ENCODE measurements at places on chromosomes 4 and X. TPM values are rescaled to one million over a fixed set of nuclear protein-coding genes. Genes with fewer than 3 reads are reported as not detected.

The CCKAR gene
- polyA plus RNA-seq, result not detected

The DIPK2B gene
- 9.5 TPM for polyA plus RNA-seq

The MAP9 gene
- polyA plus RNA-seq, result 17.0 TPM

The HTR2C gene
- 1.2 TPM for polyA plus RNA-seq

The CYTL1 gene
- polyA plus RNA-seq, result 9.0 TPM

The CENPVL2 gene
- polyA plus RNA-seq, result 0.32 TPM

The RUFY3 gene
- polyA plus RNA-seq, result 180 TPM

The CXCL6 gene
- not detected for polyA plus RNA-seq

The PABPC1L2A gene
- polyA plus RNA-seq, result 0.06 TPM

The IQSEC2 gene
- polyA plus RNA-seq, result 12.3 TPM

The ETDA gene
- 0.37 TPM for polyA plus RNA-seq

The MAGEA9B gene
- polyA plus RNA-seq, result not detected

The TCEAL7 gene
- polyA plus RNA-seq, result 56.8 TPM

The AGTR2 gene
- polyA plus RNA-seq, result 195 TPM

DNA sequence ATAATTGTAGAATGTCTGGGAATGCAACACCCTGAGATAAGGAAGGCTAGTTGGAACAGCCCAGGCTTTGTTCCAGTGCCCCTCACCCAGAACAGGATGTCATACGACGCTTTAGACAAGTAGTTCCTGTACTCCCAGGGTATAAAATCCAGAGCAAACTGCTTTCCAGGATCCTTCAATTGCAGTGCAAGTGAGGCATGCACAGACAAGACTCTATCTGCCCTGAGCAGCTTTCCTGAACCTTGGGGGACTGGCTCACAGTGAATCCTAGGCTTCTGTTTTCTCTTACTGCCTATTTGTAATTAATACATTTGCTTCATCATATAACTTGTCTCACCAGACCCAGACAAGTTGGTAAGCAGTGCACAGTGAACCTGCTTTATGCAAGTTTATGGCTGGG, 48.4 kb upstream of the IL9R start:
- DNase-seq, result no peak

- DNase-seq, result no peak
Measured at GRCh38 chr4:17665346-17665745, 50.9 kb downstream of the MED28 start.

DNA sequence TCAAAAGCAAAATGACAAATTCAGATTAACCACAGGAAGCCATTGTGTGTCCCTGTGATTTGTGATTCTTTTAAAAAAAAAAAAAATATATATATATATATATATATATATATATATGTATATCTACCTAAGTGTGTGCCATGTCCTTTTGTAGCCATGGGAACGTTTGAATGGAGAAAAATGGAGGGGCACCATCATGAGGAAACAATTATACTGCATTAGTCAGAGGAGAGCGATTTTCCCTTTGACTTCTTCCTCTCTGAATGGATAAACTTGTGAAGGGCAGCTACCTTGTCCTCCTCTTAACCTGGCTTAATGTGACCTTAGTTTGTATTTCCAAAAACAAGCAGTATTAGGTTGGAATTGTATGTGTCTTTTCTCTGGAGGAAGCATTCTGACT, 23.3 kb upstream of the CBLL2 start:
- DNase-seq, result no peak

- DNase-seq, result no peak
Measured at GRCh38 chr4:3221996-3222395, 27.0 kb upstream of the MSANTD1 start.

DNA sequence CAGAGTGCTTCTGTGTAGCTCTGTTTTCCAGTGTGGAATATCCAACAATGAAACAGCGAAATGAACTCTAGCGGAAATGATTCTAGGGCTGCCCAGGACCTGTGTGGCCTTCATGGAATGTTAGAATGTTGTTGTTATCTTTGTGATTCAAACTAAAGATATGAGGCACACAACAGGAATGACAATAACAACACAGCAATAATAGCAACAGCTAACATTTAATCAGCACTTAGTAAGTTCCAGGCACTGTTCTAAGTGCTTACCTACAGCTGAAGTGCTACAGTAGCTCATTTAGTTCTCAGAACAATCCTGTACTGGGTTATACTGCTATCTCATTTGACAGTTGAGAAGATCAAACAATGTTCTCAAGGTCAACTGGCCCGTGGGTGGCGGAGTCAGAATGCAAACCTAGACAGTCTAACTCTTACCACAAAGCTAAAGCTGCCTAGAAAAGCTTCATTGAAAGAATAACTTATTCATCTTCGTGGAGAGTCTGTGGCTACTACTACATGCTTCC, 63.7 kb downstream of the MAML3 start:
- no peak for DNase-seq

DNA sequence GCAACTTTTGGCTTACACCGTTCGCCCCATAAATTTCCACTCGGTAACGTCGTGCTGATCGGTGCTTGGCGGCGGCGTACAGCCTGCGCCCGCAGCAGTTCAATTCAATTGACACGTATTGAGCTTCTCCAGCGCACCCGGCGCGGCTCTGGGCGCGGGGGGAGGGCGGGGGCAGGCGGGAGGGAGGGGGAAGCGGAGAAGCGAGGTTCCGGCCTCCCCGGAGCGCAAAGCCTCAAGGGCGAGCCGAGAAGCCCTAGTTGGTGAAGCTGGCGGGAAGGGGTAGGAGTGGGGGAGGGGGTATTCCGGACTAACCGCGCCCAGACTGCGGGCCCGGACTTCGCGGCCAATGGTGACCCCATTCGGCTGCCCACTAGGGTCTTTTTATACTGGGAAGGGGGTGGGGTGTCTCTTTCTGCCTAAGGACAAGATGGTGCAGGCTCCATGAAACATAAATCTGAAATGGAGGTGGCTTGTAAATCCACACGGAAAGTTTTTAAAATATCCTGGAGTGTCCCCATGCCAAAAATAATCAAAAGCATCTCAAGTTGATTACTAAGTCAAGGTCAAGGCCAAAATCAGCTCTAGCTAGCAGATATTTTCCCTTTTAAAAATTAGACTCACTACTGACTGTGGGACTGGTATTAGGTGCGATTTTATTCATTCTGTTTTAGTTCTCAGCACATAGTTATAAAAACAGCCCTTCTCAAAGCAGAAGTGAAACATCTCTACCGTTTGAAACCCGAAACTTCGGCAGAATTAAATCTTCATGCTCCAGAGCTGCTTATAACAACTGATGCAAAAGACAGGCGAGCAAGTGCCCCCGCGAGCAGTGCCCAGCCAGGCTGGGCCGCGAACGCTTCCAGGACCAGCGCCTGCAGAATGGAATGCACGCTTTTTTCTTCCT, 1.5 kb upstream of the BCOR start:
- no peak for DNase-seq

- DNase-seq, result no peak
Measured at GRCh38 chr4:188821500-188821899, 682.3 kb downstream of the TRIML1 start.

- DNase-seq, result no peak
Measured at GRCh38 chrX:39752815-39753214, 344.9 kb downstream of the BCOR start.

- DNase-seq, result no peak
Measured at GRCh38 chr4:74919783-74920182, 13.1 kb upstream of the PARM1 start.

DNA sequence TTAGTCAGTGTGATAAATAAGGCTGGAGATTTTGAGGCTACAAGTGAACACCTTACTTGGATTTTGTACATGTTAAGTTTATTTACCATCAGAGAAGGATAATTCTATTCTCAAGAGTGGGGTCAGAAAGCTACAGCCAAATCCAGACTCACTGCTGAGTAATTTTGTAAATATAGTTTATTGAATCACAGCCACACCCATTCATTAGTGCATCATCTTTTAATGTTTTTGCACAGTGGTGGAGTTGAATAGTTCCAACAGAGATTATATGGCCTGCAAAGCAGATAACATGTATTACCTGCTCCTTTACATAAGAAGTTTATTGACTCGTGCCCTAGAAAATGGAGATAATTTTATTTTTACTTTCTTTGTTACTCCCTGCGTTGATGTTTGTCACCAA, 60.4 kb downstream of the PCDH18 start:
- DNase-seq, result no peak

- DNase-seq, result no peak
Measured at GRCh38 chr4:7785017-7785416, 154.6 kb downstream of the AFAP1 start.

DNA sequence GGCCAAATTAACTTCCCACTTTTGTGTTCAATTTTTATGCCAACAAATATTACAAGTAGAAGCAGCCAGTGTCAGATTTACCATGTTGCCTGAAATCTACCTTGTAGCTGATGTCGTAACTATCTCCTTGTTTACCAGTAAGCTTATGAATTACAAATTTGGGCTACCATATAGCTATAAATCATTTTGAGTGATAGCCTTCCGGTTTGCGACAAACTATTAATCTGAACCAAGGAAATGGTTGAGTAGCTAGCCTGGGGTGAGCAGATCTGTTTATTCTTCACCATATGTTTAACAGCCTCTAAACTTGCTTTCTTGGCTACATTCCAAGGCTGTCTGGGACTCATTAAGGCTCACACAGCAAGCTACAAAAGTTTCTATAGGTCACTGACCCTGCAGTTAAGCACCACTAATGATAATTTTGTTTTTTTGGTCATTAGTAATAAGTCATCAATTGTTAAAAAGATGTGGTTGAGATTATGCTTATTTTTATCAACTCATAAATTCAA, 218.7 kb upstream of the SPOCK3 start:
- no peak for DNase-seq

- no peak for DNase-seq
Measured at GRCh38 chr4:62544428-62544827, 1344.3 kb downstream of the ADGRL3 start.

DNA sequence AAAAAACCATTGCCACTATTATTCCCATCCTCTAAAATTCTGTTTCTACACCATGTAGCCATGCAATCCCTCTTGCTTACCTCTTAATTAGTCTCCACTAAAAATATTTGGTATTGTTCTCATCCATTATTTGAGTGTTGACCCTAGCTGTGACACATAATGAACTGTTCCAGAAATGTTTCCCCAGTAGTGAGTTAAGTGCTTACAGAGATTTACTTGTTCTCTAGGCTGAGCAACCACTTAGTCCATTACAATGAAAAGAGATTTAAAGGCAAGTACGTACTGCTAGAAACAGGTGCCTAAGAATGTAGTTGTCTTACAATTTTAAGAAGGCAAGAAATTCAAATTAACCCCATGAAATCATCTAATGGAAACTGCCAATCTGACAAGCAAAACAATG, 112.7 kb upstream of the PTPN13 start:
- DNase-seq, result no peak

DNA sequence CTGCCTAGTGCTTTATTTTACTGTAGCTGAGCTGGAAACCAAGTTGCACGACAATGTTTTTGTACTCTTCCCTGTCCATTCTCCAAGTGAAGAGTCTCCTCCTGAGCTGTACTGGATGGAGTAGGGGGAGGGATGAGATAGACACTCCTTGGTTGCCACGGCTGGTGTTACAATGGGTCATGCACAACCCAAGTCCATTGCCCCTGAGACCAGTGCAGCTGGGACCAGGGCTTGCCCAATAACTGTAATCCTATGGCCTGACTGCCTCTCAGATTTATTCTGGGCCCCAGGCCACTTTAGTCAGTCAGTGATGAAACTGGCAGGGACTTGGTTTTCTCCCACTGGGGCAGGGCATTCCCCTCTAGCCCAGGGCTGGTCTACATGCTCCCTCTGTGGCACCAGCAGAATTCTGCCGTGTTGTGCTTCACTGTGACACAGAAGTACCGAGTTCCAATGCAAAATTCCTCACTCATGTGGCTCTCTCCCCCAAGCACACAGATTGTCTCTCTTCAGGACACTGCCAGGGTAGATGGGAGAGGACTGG, 203.3 kb upstream of the PCDH18 start:
- DNase-seq, result no peak

- DNase-seq, result no peak
Measured at GRCh38 chrX:79170476-79171035, 26.1 kb downstream of the GPR174 start.

- DNase-seq, result no peak
Measured at GRCh38 chr4:176849076-176849475, 56.4 kb upstream of the VEGFC start.

GRCh38 chr4:123093236-123093635, 170.8 kb upstream of the NUDT6 start:
- DNase-seq, result no peak

GRCh38 chr4:180953572-180953971, 1289.6 kb upstream of the TENM3 start:
- no peak for DNase-seq

- DNase-seq, result peak; percentile 22
Measured at GRCh38 chr4:75916091-75916661, 13.9 kb upstream of the PPEF2 start.

DNA sequence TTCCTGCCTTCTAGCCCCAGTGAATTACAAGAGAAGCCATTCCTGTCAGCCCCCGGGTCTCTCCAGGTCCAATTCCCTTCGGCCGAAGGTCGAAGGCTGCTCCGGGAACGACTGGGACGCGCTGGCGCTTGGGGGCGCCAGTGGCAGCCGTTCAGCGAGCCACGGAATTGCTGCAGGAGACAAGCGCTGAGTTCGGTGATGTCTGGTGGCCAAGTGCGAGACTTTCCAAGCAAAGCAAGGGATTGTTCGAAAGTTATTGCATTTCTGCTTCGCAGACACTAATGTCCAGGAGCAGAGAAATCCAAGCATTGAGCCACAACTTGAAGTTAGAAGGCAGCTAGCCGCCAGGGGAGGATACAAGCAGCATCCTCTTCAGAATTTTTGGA, 1.1 kb upstream of the DKK2 start:
- no peak for DNase-seq

- no peak for DNase-seq
Measured at GRCh38 chr4:156778606-156779005, 193.0 kb downstream of the PDGFC start.

DNA sequence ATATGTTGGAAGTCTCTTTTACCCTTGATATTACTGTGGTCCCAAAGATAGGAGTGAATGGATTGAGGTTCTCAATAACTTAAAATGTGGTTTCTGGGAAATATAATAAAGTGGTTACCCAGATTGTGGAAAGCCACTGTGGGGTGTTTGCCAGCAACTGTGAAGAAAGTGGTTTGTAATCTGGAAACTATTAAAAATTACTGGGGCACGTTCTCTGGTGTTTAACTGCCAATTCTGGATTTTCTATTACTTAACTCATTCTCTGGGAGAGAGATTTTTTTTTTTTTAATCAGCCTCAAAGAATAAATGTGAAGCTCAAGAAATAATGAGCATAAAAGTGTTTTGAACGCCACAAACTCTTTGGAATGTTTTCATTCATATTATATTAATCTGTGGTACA, 4.9 kb upstream of the CXCL6 start:
- DNase-seq, result no peak

- DNase-seq, result no peak
Measured at GRCh38 chr4:141705048-141705746, 68.8 kb downstream of the IL15 start.

- no peak for DNase-seq
Measured at GRCh38 chrX:80420147-80420546, at the start of gene TENT5D. Gene TENT5D, plus strand, starts transcription at chrX:80420447. Its CDS starts 22,093 bp downstream, at chrX:80442540.

DNA sequence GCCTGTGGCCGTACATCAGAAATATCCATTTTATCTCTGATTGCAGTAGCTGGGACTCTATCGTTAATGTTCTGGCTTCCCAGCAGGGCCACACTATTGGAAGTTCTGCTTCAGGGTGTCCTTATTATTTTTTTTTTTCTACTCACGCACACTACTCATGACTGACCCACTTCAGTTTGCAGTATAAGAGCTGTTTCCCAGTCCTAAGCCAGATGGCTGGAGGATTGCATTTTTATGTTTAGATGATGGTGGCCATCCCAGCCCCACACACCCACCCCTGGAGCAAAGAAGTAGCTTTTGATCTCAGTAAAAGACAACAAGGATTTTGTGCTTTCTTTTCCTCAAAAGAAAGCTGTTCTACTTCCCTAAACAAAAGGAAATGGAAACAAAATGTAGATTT, 557.0 kb upstream of the GALNTL6 start:
- DNase-seq, result no peak

GRCh38 chr4:150389896-150390530, 191.9 kb upstream of the MAB21L2 start:
- DNase-seq, result no peak
